ENCODE measurements at places on chromosomes 5 and 9.

DNA sequence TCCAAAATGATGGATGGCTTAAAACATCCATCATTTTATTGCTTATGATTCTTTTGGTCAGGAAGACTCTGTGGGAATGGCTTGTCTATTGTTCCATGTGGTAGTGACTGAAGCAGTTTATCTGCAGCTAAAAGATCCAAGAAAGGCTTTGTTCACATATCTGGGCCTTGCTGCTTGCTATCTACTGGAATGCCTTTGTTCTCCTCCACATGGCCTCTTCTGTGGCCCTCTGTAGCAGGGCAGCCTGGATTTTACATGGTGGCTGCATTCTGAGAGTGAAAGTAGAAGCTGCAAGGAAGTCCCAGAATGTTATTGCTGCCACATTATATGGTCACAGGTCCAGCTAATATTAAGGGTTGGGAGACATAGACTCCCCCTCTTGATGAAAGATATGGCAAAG, 35.1 kb downstream of the DMXL1 start:
- DNase-seq, result no peak

GRCh38 chr5:169992789-169993484, 12.6 kb upstream of the INSYN2B start:
- DNase-seq, result no peak

DNA sequence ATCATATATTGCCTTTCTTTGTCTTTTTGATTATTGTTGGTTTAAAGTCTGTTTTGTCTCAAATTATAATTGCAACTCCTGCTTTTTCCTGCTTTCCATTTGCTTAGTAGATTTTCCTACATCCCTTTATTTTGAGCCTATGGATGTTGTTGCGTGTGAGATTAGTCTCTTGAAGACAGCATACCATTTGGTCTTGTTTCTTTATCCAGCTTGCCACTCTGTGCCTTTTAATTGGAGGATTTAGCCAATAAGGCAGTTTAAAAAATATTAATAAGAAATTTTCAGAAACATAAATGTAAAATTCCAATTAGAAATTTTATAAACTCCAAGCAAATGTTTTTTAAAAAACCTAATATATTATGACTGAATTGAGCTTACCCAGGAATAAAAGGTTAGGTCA, 24.0 kb downstream of the BTNL8 start:
- DNase-seq, result no peak

DNA sequence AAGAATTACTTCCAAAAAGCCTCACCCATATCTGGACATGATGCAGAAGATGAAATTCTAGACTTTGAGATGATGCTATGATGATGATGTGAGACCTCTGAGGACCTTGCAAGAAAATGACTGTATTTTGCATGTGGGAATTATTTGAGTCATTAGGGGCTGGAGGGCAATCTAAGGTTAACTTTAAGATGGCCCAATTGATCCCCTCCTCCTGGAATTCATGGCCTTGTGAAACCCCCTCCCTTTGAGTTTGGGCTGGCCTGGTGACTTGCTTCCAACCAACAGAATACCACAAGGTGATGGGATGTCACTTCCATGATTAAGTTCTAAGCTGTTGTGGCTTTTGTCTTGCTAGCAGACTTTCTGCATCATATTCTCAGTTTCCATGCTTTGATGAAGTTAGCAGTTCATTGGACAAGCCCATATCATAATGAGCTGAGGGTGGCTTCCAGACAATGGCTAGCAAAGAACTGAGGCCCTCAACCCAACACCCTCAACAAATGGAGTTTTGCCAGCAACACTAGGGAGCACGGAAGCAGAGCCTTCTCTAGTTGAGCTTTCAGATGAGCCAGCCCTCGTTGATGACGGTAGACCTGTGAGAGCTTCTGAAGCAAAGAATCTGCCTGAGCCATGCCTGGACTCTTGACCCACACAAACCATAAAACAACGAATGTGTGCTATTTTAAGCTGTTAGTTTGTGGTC, 7.4 kb upstream of the AMACR start:
- DNase-seq, result no peak

DNA sequence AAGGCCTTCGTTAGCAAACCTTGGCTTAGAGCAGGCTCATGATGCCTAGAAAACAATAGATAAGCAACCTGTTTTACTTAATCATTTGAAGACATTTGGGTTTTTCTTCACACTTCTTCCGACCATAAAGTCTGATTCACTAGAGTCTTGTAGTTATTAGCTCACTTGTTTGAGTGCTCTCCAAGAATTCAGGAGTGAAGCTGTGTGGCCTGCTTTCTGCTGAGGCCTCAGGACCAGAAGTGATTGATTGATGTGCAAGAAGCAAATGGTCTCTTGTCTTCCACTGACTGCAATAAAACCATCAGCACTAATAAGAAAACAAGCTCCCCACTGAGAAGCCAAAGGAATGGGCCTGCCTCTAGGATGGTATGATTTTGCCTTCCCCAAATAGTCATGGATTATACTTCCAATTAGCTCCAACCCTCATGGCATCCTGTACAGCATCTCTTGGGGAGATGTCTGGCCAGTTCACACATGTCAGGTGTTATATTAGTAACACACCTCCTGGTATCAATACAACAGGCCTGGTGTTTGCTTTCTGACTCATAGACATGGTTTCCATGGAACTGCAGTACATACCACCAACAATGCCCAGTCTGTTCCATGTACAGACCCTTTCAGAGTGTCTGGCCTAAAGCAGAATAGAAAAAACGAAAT, 317.6 kb downstream of the CWC27 start:
- DNase-seq, result no peak

GRCh38 chr9:88783711-88784083, 207.6 kb upstream of the S1PR3 start:
- DNase-seq, result no peak

- no peak for DNase-seq
Observed at GRCh38 chr9:87113874-87114273, 166.6 kb upstream of the GAS1 start.

- no peak for DNase-seq
Observed at GRCh38 chr5:72441094-72441723, 66.0 kb downstream of the ZNF366 start.

- no peak for DNase-seq
Observed at GRCh38 chr5:118253225-118254061, 734.9 kb downstream of the DTWD2 start.

DNA sequence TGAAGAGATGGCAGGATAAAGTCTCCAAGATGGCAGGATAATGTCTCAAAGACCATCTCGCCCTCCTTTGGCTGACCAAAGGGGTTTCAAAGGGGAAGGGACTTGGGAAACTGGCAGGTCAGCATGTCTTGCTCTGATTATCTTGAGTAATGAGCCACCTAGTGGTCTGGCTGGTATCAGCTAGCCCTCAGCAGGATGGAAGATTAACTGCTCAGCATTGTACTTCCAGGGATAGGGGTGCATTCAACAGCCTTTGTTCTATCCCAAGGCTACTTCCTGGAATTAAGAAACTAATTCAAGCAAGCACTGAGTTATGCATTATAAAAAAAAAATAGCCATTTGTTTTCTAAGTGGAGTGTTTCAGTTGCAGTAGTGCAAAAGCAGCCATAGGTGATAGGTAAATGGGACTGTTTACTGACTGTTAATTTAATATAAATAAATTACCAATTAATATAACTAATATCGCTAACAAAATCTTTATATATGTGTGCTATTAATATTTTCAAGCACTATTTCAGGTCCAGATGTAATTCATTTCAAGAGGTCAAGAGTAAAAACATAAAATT, 555.5 kb downstream of the CDH9 start:
- no peak for DNase-seq

GRCh38 chr5:37310360-37310759, 60.5 kb downstream of the NUP155 start:
- DNase-seq, result no peak

DNA sequence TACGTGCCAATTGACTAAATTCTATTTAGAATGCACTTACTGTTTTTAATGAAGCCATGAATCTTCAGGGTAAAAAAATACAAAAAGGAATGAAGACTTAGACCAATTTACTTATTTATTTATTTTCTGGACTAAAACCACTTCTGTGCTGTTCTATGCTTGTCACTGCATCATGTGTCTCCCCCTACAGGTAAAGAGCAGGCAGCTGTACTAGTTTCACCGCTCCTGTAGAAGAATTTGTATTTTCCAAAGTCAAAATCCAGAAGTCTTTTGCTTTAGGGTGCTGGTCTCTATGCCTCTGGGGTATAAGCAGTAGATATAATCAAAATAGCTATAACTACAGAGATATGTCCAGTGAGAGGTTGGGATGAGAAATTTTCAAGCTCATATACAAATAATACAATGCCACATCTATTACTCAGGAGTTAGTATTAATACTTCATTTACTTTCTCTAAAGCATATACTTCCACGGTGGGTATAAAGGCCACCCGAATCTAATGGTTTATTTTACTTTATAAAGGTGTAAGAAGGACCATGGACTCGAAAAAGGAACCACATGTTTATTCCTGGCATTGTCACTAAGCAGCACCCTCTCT, 591.5 kb downstream of the RAB3C start:
- DNase-seq, result peak; percentile 39

DNA sequence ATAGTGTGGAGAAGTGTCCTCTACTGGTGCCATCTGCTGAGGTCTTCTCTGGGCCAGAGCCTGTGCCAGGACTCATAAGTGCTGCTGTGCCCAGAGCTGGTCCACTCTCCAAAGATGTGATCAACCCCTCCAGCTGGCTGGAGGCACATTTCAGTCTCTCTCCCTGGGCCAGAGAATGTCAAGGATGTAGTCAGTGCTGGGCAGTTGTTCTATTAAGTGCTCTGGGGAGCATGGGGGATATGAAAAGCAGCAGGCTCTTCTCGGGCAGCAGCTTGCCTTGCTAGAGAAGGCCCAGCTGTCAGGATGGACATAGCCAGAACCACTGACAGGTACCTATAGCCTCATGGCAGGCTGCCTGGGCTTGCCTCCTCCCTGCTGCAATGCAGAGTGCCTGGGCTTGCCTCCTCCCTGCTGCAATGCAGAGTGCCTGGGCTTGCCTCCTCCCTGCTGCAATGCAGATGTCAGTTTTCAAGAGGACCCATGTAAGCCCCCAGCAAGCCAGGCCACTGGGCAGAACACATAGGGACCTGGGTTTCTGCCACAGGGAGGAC, 157.2 kb upstream of the PANK3 start:
- DNase-seq, result no peak

GRCh38 chr5:135521964-135522363, 13.8 kb downstream of the NEUROG1 start:
- DNase-seq, result no peak

DNA sequence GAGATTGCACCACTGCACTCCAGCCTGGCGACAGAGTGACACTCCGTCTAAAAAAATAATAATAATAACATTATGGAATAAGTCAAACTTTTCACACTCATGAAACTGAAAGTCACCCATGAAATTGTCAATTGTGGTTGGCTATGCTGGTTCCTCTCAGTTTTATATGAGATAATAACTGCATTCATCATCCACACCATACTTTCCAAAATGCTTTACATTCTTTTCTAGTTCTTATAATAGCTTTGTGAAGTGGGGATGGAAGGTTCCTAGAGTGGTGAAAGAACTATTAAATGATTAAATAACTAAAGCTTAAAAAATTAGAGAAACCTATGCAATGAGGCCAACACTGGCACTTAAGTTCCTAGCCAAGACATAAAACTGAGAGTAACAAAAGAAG, 12.6 kb upstream of the ASPN start:
- DNase-seq, result no peak

- DNase-seq, result no peak
Observed at GRCh38 chr5:13878357-13878756, 66.1 kb downstream of the DNAH5 start.

- no peak for DNase-seq
Observed at GRCh38 chr5:28855626-28856025, 1817.2 kb upstream of the CDH9 start.

- DNase-seq, result no peak
Observed at GRCh38 chr9:126084008-126084407, 242.6 kb upstream of the MVB12B start.

DNA sequence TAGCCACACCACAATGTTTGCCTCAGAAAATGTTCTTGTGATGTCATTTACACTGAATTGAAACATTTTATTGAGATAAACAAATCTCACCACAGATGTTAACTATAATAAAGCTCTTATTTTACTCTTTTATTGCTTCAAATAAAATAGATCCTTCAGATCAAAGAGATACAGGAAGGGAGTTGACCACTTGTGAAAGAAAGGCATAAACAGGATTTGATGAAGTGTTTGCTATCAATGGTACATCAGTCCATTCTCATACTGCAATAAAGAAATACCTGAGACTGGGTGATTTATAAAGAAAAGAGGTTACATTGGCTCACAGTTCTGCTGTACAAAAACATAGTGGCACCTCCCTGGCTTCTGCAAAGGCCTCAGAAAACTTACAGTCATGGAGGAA, 40.2 kb upstream of the OR13F1 start:
- no peak for DNase-seq

GRCh38 chr5:81044868-81045267, 84.7 kb downstream of the RASGRF2 start:
- DNase-seq, result no peak

DNA sequence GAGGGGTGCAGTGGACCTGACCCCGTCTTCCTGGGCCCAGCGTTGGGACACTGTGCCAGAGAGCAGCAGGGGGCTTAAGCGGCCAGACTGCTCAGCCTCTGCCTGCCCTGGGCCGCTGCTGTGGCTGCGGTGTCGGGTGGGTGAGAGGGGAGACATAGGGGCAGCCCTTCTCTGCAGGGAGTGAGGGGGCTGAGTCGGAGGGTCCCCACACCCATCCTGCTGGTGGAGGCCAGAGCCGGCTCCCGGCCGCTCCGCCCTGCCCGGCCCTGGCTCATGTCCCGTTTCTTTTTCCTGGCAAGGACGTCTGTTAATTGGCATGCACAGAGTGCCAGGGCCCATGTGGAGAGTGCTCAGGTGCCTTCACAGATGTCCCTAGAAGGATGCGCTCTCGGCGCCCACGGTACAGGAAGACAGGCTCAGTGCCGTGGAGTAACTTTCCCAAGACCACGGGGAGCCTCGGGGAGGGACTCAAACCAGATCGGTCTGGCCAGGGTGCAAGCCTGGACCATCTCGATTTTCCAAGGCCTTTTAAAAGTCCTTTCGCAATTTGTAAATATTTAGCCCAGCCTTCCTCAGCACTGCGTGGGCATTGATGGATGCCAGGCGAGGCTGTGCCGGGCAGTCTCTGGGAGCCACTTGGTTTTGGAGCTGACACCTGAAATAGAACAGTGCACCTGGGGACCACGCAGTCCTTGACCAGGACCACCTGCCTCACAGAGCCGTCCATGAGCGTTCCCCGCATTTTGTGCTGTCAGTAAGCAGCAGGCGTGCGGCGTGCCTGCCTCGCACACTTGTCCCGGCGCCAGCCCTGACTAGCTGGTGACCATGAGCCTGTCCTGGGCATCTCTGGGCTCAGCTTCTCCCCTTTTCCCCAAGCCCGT, 60.9 kb downstream of the RXRA start:
- DNase-seq, result no peak

GRCh38 chr9:109857336-109857735, 77.3 kb downstream of the PALM2AKAP2 start:
- DNase-seq, result no peak

- no peak for DNase-seq
Observed at GRCh38 chr9:35163413-35163812, 1.6 kb downstream of the UNC13B start.

- no peak for DNase-seq
Observed at GRCh38 chr9:129415942-129416651, 204.8 kb downstream of the C9orf50 start.

- DNase-seq, result peak; percentile 38
Observed at GRCh38 chr5:72556351-72557166, 49.3 kb upstream of the ZNF366 start.

GRCh38 chr5:178349625-178350353, 117.2 kb upstream of the PHYKPL start:
- no peak for DNase-seq
